A549 (cell line): ENCODE measurements at places on chromosomes 5 and 9. TPM values are rescaled to one million over a fixed set of nuclear protein-coding genes. Genes with fewer than 3 reads are reported as not detected.

- no peak for DNase-seq
These were observed 53.0 kb upstream of the SIMC1 start for GRCh38 chr5:176185133-176185733.

The PCDHAC1 gene
- 0.55 to 0.57 TPM (median 0.57 TPM) in 3 replicates for polyA plus RNA-seq

GRCh38 chr9:33524306-33524947 lies 376 bp downstream of the ANKRD18B start:
- DNase-seq: no peak

GRCh38 chr9:88974641-88975040 lies 16.6 kb upstream of the S1PR3 start:
- no peak for DNase-seq

GRCh38 chr9:129185991-129186390 lies 7.9 kb upstream of the IER5L start:
- no peak for DNase-seq

The MAMDC2 gene
- 0.25 to 0.58 TPM (median 0.30 TPM) in 3 replicates for polyA plus RNA-seq

The QRFP gene
- not detected in 3 replicates for polyA plus RNA-seq

DNA sequence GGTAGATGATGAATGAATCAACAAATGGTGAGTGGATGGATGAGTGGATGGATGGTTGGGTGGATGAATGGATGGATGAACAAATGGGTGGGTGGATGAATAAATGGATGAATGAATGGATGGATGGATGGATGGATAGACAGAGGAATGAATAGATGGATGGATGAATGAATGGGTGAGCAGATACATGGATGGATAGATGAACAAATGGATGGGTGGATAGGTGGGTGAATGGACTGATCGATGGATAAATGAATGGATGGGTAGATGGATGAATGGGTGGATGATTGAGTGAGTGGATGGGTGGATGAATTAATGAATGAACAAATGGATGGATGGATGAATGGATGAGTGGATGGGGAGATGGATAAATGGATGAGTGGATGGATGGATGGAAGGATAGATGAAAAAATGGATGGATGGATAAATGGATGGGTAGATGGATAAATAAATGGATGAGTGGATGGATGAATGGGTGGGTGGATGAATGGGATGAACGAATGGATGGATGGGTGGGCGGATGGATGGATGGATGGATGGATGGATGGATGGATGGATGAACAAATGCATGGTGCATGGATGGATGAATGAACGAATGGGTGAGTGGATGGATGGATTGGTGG lies 85.7 kb downstream of the PHF2 start:
- DNase-seq: no peak

DNA sequence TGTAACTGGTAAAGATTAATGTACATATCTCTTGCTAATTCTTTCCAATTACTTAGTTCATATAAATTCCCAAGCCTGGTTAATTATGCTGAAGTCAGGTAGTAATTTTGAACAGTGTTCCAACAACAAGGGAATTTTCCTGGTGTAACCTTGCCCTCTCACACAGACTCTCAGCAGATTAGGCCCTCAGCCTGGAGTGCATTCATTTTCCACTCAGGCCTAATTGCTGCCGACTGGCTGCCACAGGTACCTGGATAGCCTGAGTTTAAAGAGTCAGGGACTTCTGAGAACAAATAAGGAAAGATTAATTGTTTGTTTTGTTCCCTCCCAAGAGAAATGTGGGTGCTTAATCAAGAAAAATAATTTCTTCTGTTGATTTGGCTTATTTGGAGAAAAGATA lies 71.4 kb downstream of the PPIC start:
- no peak for DNase-seq

The RANBP3L gene
- polyA plus RNA-seq: not detected in 3 replicates

- DNase-seq: no peak
These were observed 6.3 kb downstream of the RBM27 start for GRCh38 chr5:146209714-146210113.

DNA sequence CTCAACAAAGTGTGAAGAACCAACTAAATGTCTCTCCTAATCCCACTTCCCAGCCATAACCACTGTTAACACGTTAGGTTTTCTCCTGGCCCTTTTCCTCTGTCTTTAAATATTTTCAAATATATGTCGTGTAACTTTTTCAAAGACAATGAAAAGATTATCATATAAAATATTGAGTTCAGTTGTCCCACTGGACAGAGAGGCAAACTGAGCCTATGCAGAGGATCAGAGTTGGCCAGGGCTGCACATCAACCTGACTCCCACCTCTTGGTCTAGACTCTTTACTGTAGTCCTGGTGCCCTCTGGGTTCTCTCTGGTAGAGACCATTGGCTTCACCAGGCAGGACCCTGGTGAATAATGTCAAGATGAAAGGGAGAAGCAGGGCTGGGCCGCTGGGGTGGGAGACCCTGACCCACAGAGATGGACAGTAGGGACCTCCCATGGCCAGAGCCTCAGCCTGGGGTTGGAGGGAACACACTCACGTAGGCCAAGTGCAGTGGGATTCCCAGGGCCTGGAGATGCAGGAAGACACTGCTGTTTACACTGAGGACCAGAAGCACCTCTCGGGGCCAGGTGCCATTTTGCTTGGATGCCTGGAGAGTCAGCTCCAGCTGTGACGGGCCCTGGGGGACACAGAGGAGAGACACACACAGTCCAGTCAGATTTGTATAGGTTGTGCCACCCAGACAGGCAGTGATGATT lies 25.1 kb downstream of the ENG start:
- no peak for DNase-seq
